ENCODE measurements at places on chromosomes 1 and 21.

DNA sequence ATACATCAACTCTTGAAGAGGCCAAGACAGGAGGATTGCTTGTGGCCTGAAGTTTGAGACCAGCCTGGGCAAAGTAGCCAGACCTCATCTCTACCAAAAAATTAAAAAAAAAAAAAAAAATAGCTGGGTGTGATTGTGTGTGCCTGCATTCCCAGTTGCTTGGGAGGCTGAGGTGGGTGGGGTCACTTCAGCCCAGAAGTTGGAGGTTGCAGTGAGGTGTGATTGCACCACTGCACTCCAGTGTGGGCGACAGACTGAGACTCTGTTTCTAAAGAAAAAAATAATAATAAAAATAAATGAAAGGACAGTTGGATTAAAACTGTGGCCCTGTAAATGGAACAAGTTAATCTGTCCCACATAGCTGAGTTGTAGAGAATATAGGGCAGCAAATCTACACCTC is 18.9 kb upstream of the ZNF496 start:
- no peak for DNase-seq

GRCh38 chr1:33099290-33100118 is 18.6 kb downstream of the AZIN2 start:
- DNase-seq, result peak; percentile 98

DNA sequence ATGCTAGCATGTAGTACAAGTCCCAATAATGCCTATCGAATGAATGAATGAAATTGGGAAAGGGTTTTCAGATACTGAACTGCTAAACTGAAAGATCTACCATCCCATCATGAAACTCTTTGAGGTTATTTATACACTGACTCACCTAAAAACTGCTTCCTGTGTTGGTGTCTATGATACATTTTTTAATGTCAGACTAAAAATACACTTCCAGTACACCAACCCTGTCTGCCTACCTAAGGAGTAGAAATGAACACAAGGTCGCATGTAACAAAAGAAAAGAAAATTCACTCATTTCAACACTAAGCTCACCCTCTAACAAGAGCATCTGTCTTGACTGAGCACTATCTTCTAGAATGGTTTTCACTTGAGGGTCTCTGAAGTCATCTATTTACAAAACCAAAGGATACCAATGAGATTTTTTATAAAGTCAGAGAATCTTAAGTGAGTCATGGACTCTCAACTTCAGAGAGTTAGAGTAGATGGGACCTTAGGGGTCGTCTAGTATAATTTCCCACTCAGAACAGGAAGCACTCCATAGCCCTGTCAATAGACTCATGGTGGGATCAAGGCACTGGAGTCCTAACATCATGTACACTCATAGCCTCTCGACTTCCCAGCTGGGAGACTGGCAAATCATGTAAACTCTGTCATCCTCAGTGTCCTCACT is 53.4 kb downstream of the WLS start:
- no peak for DNase-seq

GRCh38 chr1:242139986-242140385 is 141.1 kb upstream of the MAP1LC3C start:
- DNase-seq, result no peak

DNA sequence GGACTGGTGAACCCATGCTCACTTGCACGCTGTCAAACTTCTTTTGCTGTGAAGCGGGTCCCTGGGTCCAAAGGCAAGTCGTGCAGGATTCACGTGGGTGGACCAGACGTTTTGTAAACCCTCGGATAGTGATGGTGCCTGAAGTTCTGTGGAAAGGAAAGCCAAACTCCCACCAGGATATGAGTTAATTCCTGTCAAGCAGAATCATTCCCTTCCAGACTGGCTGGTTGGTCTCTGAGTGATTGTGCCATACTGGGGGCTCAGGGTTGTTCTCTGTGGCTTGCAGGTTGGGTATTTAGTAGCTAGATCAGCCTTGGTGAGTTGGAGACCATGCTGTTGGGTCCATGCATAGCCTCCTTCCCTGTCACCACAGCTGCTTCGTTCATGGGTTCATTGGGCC is 32.7 kb upstream of the IGSF5 start:
- no peak for DNase-seq

- no peak for DNase-seq
Measured at GRCh38 chr1:154975409-154976059, 1.1 kb downstream of the CKS1B start.

DNA sequence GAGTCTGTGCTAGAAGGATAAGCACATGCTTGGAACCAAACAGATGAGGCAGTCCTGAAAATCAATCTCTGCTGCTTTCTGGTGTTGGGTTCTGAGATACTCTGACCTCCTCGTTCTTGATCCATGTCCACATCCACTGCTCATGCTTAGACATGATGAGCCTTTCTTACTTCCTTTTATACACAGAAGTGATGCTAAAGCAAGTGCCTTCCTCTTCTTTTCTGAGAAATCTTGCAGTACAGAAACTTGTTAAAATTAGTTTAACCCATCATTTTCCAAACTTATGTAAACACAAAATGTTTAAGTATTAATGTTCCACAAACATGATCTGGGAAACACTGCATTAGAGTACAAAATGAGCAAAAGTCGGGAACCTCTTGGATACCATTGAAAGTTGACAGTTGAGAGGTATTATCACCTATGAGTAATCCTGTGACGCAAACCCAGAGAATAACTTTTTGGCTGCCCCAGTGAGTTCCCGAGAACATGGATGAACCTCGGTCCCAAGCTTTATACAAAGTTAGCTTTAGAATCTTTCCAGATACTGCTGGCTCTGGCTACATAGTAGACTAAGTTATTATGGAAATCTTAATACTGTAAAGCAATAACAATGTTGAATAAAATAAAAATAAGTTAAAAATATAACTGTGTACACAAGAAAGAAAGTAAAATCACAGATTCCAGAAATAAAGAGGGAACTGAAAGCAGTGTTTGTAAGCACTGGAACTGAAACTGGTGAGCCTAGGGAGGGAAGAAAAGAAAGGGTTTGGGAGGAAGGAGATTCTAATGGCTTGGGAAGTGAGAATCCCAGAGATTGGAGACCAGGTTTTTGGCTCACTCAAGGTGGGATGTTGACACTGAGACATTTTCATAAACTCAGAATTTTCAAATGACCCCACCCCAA is 429.3 kb upstream of the RUNX1 start:
- DNase-seq, result no peak

- peak; percentile 87 for DNase-seq
Measured at GRCh38 chr1:37434292-37435225, 39.8 kb upstream of the ZC3H12A start.

DNA sequence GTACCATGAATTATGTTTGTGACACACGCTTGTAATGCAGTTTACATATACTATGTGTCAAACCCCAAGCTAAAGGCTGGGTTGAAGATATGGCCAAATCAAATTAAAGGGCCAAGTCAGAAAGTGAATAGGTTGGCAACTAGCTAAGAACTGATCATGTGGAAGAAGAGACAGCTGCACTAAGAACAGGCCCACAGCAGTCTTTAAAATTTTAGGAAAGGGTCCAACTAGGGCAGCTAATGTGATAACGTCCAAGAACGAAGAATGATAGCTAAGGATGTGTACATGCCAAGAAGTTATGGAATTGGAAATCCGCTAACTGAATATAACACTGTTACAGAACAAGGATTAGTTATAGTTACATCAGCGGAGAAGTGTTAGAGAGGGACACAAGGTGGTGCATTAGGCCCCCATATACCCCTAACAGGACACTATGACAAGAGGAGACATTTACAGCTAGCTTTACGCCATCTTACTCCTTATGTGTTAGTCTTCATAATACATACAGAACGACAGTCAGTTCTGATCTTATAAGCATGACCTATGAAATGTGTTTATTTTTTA is 6.5 kb upstream of the RNF2 start:
- no peak for DNase-seq

DNA sequence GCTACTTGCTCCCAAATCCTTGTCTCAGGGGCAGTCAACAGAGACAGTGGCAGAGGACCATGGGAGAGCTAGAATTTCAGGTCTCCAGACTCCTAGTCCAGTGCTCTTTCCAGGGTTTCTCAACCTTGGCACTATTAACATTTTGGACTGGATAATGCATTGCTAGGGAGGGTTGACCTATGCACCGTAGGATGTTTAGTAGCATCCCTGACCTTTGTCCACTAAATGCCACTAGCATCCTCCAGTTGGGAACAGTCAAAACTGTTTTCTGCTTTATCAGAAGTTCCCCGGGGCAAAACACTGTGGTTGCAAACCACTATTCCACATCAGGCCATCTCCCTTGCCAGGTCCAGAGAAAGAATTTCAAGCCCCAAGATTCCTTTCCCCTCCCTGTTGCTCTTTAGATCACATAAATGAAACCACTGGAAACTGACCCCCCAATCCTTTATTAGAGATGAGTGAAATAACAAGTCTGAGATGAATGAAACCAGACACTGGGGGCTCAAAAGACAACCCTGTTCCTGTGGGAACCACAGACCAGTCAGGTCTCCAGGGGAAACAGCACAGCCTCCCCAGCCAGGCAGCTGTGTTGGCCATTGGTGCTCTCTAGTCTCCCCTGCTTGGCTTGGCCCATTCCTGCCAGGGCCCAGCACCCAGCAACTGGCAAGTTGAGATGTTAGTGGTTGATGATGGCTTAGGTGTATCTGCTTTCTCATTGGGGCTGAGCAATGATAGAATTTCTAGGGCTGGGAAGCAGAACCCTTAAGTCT is 3.8 kb upstream of the TCEA3 start:
- no peak for DNase-seq

DNA sequence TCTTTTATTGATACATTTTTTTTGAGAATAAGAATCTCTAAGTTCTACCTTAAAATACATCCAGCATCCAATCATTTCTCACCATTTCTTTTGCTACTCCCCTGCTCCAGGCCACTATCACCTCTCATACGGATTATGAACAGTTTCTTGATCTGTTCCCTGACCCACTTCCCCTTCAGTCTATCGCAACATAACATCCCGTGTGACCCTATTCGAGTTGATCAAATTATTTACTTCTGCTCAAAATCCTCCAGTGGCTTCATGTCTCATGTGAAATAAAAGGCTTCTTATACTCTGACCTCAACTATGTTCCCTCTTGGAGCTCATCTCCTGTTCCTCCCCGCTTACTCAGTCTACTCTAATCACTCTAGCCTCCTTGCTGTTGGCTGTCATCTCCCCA is 5.2 kb downstream of the ALG14 start:
- DNase-seq, result no peak

GRCh38 chr1:181083842-181084605 is 4.5 kb upstream of the IER5 start:
- no peak for DNase-seq

DNA sequence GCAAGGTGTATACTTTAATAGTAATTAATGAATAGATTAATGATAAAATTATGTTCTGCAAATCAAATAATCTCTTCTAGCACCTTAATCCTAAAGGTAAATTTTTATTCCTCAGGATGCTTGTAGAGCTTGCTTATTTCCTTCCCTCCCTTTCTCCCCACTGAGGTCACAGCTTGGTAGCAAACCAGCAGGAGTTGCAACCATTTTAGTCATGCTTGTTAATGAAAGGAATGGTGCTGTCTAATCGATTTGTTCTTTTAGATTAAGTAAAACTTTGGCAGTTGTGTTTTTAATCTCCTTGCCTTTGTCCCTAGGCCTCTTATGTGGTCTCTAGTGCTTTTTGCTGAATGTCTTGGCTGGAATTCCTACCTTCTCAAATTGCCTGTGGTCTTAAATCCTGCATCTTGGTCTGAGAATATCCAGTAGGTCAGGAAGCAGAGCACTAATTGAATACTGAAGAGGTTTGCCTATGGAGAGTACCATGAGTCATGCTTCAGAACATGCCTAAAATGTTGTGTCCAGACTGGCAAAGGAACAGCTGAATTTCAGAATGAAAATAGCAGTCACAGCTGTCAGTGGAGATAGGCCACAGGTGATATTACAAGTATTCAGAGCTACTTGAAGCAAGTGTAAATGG is 36.3 kb upstream of the RWDD3 start:
- peak; percentile 43 for DNase-seq

DNA sequence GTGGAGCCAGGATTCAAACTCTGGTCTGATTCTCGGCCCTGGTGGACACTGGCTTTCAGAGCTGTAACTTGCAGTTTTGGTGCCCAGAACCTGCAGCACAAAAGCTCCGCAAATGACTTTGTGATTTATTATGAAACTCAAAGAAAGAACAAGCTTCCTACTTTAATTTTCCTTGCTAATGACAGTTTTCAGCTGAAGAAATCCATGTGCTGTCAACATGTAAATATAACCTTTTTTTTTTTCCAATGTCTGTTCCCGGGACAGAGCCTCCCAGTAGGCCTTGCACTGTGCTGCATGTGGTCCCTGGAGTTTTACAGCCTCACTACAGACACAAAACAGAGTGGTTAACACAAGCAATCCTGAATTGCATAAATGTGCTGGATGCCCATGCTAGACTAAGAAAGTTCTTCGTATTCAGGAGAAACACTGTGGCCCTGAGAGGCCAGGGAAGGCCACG is 62.3 kb upstream of the ANGPTL1 start:
- no peak for DNase-seq

DNA sequence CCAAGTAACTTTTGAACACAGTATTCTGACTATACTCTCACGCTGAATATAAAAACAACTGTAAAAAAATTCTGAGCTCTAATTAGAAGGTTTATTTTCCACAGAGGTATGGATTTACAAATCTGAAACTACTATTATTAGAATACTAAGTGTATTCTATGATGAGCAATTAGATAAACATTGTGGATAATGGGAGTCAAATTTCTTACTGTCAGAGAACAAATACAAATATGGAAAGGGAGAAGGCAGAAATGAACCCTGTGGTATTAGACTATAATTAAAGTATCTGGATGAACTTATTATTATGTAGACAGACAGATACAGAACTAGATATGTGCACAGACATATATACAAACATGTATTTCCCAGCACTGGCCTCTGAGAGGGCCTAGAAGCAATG is 22.6 kb downstream of the ALDH9A1 start:
- DNase-seq, result no peak

DNA sequence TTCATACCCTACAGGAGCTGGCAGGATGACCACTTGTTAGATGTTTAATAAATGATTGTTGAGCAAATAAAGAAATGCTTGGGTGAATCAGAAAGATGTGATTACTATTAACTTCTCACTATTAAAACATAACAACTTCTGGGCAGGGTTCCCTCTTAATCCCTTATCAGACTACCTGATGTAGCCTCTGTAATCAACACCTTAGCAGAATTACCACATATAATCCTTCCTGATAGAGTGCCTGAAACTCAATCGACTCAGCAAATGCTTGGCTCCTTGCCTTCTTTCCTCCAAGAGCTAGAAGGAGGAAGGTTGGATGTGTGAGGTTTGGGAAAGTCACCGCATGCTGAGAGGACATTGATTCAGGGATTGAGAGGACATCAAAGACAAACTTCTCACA is 34.8 kb upstream of the DSCAM start:
- DNase-seq, result no peak

DNA sequence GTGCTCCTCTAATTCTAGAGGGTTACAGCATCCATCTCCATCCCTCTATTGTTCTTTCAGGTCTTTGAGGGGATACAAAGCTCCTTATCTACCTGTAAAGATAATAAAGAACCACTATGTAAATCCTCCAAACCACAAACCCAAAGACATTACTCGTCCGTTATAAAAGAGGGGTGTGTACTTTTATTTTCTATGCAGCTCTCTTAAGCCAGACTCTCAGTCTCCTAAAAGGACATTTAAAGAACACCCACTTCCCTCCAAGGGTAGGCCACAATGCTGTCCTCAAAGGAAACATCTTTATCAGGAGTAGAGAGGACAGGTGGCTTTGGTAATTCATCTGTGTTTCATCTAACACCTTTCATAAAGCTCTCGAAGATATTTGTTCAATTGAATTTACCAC is 67.9 kb upstream of the DYNLT5 start:
- DNase-seq, result no peak

GRCh38 chr1:213211201-213211600 is 160.2 kb downstream of the RPS6KC1 start:
- DNase-seq, result no peak
